H9 (cell line): ENCODE measurements at places on chromosomes 3 and 15. TPM values are rescaled to one million over a fixed set of nuclear protein-coding genes. Genes with fewer than 3 reads are reported as not detected.
A peak's percentile ranks its signal among the peaks of the same experiment; 100 is the strongest.

DNA sequence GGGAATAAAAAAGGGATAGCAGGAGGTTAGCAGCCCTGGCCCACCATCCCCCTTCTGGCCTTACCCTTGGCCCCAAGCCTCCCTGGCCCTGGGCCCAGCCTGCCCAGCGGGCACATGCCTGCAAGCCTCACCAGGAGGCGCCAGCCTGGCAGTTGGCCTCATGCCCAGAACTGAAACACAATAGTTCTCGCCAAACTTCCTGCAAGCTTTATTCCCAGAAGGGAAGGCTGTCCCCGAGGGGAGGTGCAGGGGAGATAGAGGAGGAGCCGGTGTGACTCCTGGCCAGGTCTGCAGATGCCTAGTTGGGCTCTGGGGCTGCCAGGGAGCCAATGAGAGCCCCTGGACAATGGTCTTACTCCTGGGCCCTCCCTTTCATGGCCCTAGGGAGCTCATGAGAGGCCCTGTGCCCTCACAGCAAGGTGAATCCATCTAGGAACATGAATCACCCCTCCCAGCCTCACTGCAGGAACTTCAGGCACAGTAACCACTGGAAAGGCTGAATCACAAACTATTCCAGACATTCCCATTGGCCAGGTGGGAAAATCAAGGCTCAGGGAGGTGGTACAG is 4.0 kb downstream of the CCDC33 start:
- no peak overlapping the region for H3K4me3 ChIP-seq
- no peaks in the 10 kb centered on the region; the same call in 1 of the 2 replicates for H3K27me3 ChIP-seq
- DNase-seq, result peak; percentile 77
- H3K36me3 ChIP-seq, result no peaks in the 10 kb centered on the region
- peaks cover 4% of the 10 kb centered on the region; the same call in 1 of the 2 replicates for H3K4me1 ChIP-seq

GRCh38 chr15:58147171-58147611 is 9.0 kb downstream of the AQP9 start:
- no peak for DNase-seq
- no peaks in the 10 kb centered on the region for H3K36me3 ChIP-seq
- H3K27me3 ChIP-seq, result no peaks in the 10 kb centered on the region
- no peak overlapping the region for H3K4me3 ChIP-seq
- no peak overlapping the region for H3K27ac ChIP-seq
- no peaks in the 10 kb centered on the region for H3K4me1 ChIP-seq

DNA sequence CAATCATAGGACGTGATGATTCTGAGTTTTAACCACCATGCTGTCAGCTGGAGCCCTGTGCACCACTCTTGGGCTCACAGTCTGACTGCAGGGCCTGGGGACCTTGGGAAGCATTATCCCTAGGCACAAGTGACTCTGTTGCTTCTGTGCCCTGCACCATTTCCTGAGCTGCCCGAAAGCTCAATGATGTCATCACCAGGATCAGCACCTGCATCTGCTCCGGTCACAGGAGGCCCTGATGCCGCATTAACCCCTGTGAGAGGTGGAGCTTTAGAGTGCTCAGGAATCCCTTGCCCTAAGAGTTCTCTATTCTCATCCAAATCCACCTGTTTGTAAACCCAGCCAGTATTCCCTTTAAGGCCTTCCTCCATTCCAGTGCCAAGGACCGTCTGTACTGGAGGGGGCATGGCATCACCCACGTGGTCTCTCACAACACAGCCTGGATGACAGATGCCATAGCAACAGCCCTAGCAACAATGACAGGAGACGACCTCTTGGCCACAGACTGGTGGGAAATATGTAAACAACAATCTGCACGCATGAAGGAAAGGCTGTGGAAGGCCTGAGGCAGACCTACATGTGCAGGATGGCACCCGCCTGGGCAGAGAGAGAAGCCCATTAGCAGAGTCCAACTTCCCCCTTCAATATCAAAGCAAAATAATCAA is 37.9 kb downstream of the NTRK3 start:
- no peak overlapping the region for H3K4me3 ChIP-seq
- H3K4me1 ChIP-seq, result no peaks in the 10 kb centered on the region
- H3K27me3 ChIP-seq, result no peaks in the 10 kb centered on the region
- no peaks in the 10 kb centered on the region for H3K36me3 ChIP-seq
- DNase-seq, result no peak

GRCh38 chr3:4729061-4729973 is 236.2 kb downstream of the ITPR1 start:
- no peaks in the 10 kb centered on the region for H3K36me3 ChIP-seq
- no peaks in the 10 kb centered on the region for H3K27me3 ChIP-seq

- H3K27me3 ChIP-seq, result no peaks in the 10 kb centered on the region
- DNase-seq, result no peak
- H3K4me1 ChIP-seq, result no peaks in the 10 kb centered on the region
- H3K27ac ChIP-seq, result no peak overlapping the region
- no peak overlapping the region for H3K4me3 ChIP-seq
- 0 out of 3 replicates have a peak, but pooled peaks cover 1% of the 10 kb centered on the region for H3K36me3 ChIP-seq
These were observed 50.1 kb downstream of the SUMF1 start for GRCh38 chr3:4416961-4417360.

GRCh38 chr3:72408983-72409779 is 439.1 kb downstream of the SHQ1 start:
- no peaks in the 10 kb centered on the region for H3K27me3 ChIP-seq
- H3K27ac ChIP-seq, result no peak overlapping the region
- DNase-seq, result no peak
- no peaks in the 10 kb centered on the region for H3K36me3 ChIP-seq
- H3K4me1 ChIP-seq, result peaks cover 21% of the 10 kb centered on the region

DNA sequence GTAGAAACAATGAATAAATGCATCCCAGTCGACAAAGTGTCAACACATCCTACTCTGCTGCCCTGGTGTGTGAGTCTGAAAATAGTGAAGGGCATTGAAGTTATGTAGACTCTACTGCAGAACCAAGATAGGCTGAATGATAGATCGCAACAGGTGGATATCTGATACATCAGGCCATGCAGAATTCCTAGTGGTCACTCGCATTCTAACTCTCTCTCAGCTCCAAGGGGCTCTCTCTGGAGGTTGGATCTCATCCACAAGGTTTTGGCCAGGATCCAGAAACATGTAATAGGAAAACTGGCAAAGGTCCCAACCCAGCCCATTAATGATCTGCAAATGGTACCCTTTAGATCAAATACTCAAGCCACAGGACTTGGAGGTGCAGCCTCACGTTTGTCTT is 514.1 kb downstream of the MAGI1 start:
- DNase-seq, result no peak
- no peak overlapping the region for H3K27ac ChIP-seq
- H3K27me3 ChIP-seq, result no peaks in the 10 kb centered on the region
- peaks cover 9% of the 10 kb centered on the region; the same call in 1 of the 2 replicates for H3K4me1 ChIP-seq
- H3K4me3 ChIP-seq, result no peak overlapping the region

DNA sequence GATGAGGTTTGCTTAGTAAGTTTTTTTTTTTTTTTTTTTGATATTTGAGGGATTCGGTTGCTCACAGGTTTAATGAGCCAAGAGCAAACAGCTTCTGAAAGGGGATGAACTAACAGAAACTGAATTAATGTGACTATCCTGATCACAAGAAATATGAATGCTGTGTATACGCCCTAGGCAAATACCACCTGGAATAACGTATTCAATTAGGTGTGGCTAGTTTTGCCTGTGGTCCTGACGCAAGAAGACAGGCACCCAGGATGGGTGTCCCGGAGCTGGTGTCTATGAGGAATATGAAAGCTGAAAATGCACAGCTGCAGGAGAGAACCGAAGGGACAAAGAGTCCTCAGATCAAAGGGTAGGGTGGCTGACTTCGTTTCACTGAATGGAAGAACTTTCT is 14.6 kb downstream of the LSG1 start:
- peaks cover 24% of the 10 kb centered on the region; the same call in 2 of the 3 replicates for H3K36me3 ChIP-seq
- no peak overlapping the region for H3K4me3 ChIP-seq
- DNase-seq, result no peak
- H3K27ac ChIP-seq, result no peak overlapping the region
- H3K27me3 ChIP-seq, result no peaks in the 10 kb centered on the region

XYLB gene
- 2.4 and 2.6 TPM in 2 replicates for total RNA-seq
